WERI-Rb-1 (cell line): ENCODE measurements at places on chromosomes 12 and 14.

DNA sequence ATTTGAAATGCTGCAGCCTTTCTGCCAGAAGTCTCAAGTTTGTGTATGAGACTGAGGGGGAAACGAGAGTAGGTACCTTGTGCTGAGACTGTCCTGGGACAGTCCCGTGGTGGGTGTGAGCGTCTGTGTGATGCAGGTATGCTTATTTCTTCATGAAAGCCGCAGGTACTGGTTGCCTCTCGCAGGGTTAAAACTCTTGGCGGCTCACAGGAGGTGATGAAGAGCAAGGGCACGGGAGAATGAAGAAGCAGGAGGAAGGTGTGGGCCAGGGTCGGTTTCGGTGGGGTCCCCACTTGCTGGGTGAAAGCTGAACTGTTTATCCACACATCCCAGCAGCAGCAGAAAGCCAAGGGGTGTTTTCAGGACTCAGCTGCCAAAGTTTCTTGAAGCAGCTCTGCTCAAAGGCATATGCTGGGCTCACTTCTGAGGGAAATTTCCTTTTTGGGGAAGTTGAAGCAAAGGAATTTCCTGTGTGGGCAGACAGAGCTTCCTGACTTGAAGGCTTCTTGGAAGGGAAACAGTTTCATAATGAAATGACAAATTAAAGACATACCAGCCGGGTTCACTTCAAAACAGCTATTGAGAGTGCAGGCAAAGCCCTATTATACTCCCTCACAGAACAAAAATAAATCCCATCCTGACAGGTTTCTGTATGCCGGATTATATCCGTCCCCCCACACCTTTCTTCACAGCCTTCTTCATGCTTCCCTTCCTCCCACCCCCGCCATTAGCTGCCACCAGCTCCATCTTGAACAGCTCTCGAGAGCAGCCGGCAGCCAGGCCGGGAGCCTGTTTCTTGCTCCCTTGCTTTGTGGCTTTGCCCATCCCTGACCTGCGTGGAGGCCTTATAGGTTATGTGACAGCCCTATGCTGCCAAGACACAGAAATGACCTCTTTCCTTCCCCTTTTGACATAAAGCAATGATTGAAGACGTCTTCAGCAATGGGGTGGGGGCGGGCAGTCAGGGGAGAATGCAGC, 116.6 kb downstream of the ETV6 start:
- DNase-seq, result no peak

- no peak for DNase-seq
These were observed 20.7 kb upstream of the SDR39U1 start for GRCh38 chr14:24463017-24463883.

GRCh38 chr14:84095681-84096080, 1434.3 kb upstream of the FLRT2 start:
- DNase-seq, result no peak

DNA sequence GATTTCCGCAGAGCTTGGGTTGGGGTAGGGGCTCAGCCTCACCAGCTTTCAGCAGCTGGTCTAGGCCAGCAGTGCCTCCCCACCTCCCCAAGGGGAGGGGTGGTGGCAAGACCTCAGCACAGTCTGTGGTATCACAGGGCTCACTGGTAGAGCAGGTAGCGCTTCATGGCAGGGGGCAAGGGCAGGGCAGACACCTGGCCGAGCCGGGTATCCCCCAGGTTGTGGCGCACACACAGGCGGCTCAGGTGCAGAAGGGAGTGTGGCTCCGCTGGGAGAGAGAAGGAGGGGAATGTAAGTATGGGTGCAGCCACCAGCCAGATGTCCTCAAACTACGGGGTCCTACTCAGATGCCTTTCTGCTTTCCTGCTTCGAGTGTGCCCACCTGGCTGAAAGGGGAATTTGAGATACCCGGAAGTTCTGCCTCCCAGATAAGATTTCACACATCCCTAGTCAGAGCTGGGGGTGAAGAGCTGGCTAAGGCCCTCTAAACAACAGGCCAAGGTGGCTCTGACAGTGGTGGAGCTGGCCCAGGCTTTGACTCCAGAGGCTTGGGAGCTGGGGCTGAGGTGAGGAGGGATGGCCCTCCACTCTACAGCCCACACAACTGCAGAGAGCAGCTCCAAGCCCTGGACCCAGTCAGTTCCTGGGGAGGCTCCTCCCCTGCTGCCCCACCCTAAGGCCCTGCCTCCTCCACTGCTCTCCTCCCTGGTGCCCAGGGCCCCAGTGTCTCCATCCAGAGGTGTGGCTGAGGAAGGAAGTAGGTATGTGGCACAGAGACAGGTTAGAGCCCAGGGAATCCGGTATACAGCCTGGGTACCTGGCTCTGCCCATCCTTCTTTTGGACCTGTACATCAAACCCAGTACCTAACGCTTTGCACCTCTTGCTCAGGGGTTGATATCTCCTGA, 1.8 kb downstream of the SPSB2 start:
- DNase-seq, result peak; percentile 37

DNA sequence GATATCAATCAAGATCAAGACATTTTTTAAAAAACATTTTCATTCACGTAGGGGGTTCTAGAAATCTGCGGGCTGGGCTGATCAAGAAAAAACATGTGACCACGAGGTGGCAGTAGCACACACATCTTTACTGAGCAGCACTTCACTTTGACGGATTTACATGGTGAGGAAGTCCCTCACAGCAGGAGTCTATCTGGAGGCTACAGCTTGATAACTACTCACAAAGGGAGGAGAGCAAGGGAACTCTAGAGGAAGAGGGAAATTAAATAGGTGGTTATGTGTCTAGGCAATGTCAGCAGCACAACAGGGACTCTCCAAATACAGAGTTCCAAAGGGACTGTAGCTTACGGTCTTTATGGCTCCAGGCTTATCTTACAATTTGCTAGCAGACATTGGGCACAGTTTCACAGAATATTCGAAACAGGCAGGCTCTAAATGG, 248.1 kb downstream of the DPY19L2 start:
- DNase-seq, result peak; percentile 80

GRCh38 chr14:78933166-78933565, 763.0 kb downstream of the NRXN3 start:
- no peak for DNase-seq

- no peak for DNase-seq
These were observed 9.7 kb upstream of the KRT1 start for GRCh38 chr12:52689936-52690335.

GRCh38 chr12:123914726-123915333, 57.8 kb downstream of the CCDC92 start:
- DNase-seq, result no peak

DNA sequence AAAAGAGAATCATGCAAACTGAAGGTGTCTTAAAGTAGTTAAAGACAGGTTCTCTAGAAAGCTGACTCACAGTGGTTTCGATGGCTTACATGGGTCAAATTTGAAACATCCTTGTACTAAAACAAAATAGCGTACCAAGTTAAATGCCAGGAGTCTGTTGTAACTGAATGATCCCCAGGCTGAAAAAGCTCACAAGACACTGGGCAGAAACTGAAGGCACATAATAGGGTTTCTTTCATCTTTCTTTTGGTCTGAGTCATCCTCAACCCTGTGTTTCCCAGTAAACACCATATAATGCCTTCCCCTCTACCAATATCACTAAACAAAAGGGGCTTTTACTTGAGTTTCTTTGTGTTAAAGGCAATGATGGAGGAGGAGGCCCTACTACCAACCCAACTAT, 12.8 kb downstream of the ZFYVE1 start:
- no peak for DNase-seq

GRCh38 chr12:46388427-46389021, 16.0 kb upstream of the SLC38A2 start:
- DNase-seq, result no peak

GRCh38 chr12:111369496-111370220, 763 bp upstream of the PHETA1 start:
- no peak for DNase-seq

GRCh38 chr12:25653487-25654175, 100.5 kb upstream of the LMNTD1 start:
- DNase-seq, result no peak
